ENCODE measurements at places on chromosomes 3 and 15. TPM values are rescaled to one million over a fixed set of nuclear protein-coding genes. Genes with fewer than 3 reads are reported as not detected.

ITIH1 gene
- not detected for total RNA-seq

SCN5A gene
- 0.75 TPM for total RNA-seq

DNASE1L3 gene
- not detected for total RNA-seq

OIP5 gene
- total RNA-seq, result 12.1 TPM

SOX14 gene
- not detected for total RNA-seq

Data from uterine smooth muscle cell (primary cell).